ENCODE measurements at places on chromosomes 3 and 15.

GRCh38 chr3:188749010-188749617, 422.7 kb upstream of the TPRG1 start:
- DNase-seq: peak; percentile 13

GRCh38 chr3:152287898-152288576, 19.3 kb downstream of the MBNL1 start:
- DNase-seq: no peak

- no peak for DNase-seq
Measured at GRCh38 chr3:38611866-38612265, 37.6 kb downstream of the SCN5A start.

DNA sequence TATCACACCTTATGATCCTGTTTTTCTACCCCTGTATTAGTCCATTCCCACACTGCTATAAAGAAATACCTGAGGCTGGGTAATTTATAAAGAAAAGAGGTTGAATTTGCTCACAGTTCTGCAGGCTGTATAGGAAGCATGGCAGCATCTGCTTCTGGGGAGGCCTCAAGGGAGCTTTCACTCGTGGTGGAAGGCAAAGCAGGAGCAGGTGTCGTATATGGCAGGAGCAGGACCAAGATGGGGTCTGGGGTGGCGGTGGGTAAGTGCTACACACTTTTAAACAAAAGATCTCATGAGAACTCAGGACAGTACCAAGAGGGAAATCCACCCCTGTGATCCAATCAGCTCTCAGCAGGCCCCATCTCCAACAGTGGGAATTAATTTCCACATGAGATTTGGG, 15.4 kb upstream of the SCAP start:
- DNase-seq: no peak

- no peak for DNase-seq
Measured at GRCh38 chr3:37588758-37589157, 272.9 kb upstream of the CTDSPL start.

- no peak for DNase-seq
Measured at GRCh38 chr15:100726421-100727190, 124.2 kb downstream of the ASB7 start.

GRCh38 chr3:87780811-87781210, 278.0 kb downstream of the CGGBP1 start:
- DNase-seq: no peak

GRCh38 chr3:89145995-89146394, 38.6 kb downstream of the EPHA3 start:
- no peak for DNase-seq

- DNase-seq: no peak
Measured at GRCh38 chr3:172675441-172676193, 35.2 kb downstream of the NCEH1 start.

- no peak for DNase-seq
Measured at GRCh38 chr15:67193223-67193990, 61.1 kb downstream of the AAGAB start.

- no peak for DNase-seq
Measured at GRCh38 chr15:68080334-68080733, 26.2 kb downstream of the PIAS1 start.

DNA sequence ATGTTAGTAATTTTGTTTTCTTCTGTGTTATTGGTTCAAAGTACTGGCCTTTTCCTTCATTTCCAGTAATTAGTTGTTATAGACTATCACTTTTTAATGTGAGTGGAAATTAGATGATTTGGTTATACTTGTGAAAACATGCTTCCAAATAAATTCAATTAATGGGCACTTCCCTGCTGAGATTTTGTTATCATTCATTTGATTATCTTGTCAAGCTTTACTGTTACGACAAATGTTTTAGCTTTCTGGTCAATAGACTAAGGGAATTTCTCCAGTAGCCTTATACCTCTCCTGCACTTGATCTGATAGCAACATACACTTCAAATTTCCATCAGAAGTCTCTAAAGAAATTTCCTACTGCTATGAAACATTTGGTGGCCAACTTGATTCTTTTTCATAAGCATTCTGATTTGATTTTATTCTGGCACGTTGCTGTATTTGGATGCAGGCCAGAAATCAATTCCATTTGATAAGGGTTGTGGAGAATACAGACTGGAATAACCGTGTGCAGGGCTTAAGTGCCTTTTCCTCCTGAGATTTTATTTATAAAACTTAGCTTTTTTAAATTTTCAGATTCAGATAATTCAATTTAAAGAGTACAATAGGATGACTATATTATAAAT, 573.8 kb upstream of the NAALADL2 start:
- no peak for DNase-seq

DNA sequence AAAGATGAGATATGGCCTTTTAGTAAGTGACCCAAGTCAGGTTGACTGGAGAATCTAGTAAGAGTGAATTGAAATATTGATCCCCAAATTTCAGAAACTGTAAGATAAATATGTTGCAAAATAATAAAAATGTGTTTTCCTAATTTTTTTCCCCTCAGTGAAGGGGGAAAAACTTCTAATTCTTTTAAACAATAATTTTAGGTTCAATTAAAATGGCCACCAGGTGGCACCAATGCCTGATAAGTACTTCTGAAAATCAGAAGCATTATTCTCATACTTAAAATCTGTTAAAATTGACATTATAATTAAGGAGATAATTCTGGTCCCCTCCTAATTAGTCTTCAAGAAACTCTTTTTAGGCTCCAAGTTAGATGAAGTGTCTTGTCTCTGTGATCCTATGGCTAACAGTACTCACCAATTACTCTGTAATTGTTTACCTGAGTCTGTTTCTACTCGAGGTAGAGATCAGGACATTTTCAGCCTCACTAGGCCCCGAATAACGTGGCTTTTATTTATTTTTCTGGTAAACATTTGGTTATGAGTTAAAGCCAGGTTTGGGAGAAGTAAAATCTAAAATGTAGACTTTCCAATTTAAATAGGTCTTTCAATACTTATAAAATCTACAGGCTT, 52.6 kb downstream of the NMD3 start:
- peak; percentile 9 for DNase-seq

GRCh38 chr3:77475507-77475906, 435.6 kb downstream of the ROBO2 start:
- DNase-seq: no peak

GRCh38 chr15:89123181-89123525, 34.9 kb downstream of the ABHD2 start:
- DNase-seq: no peak

DNA sequence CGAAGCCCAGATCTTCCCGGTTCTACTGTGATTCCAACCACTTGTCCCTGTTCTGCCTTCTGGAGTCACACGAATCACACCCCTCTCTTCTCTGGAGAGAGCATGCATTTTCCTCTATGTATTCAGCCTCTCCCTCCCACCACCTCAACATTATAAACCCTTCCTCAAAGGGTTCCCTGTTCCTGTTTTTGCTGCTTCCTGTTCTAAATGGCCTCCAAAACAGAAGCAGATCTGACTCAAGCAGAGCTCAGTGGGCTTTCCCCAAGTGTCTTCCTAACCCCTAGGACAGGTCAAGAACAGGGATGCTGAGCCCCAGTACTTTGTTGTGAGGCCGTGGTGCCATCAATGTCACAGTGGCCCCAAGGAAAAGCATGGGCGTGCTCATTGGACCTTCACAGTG, 75.7 kb upstream of the ARNT2 start:
- DNase-seq: no peak

Measured in neural crest cell (in vitro differentiated cells).